Stimulated activated CD4-positive, alpha-beta T cell treated with anti-CD3 and anti-CD28 coated beads, Interleukin-12 subunit alpha, Interleukin-12 subunit beta, amount 100 ng/mL, for 24 hours (primary cell): ENCODE measurements at places on chromosomes 16 and 17.

DNA sequence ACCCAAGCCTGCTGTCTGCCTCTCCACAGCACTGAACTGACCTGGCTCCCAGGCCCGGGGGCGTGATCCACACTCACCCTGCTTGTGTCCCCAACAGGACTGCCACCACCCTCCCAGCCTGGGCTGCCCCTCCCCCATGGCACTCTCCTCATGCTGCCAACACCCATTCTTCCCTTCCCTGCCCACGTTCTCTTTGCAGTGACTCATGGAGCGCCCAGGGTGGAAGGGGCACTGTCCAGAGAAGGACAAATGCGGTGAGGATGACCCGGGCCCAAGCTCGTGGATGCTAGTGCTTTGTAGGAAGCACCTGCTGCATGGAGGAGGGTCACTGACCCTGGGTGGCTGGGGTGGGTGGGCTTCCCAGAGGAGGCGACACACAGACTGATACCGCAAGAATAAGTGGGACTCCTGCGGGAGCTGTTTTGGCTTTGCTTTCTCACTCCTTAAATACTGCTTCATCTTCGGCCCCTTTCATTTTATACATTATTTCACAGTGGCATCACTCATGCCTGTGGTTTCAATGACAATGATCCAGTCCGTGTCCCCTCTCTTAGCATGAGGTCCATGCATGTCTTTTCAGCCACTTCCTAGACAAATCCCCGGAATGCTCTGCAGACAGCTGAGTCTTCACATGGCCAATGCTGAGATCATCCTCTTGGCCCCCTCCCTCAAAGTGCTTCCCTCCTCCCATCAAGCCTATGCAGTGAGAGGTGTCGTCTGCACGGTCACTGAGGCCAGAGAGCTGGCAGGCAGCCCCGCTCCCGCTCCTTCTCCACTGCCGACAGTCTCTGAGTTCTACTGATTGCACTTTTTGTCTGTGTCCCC lies 17.6 kb downstream of the CDK5R1 start:
- DNase-seq = no peak

GRCh38 chr17:73343168-73343634 lies 31.4 kb upstream of the CDC42EP4 start:
- DNase-seq = no peak

GRCh38 chr17:69466451-69466850 lies 52.0 kb downstream of the MAP2K6 start:
- no peak for DNase-seq

- no peak for DNase-seq
Observed at GRCh38 chr16:85601272-85601639, 11.9 kb upstream of the GSE1 start.

DNA sequence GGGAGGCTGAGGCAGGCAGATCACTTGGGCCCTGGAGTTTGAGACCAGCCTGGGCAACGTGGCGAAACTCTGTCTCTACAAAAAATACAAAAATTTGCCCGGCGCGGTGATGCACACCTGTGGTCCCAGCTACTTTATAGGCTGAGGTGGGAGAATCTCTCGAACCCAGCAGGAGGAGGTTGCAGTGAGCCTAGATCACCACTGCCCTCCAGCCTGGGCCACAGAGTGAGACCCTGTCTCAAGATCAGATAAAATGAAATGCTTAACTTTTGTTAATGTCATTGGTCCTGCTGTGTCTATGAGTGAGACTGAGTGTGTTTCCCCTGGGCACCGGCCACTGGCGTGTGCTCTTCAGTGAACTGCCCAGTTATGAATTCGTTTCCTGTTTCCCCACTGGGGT lies 10.5 kb downstream of the FAM234A start:
- DNase-seq = no peak

DNA sequence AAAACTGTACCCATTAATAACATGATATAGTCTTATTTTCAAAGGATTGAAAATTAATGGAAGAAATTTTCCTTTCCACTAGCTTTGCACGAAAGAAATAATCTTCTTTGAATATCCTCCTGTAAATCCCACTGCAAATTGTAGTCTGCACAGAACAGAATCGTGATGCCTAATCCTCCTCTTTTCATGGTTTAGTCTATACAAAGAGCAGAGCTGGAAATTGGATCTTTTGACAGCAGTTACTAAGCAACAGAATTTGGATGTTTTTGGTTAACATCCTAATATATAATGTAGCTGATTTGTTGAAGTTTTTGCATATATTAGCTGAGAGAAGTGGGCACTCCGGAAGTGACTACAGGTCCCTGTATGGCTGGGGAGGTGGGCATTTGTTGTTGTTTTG lies 98.6 kb downstream of the WNT3 start:
- no peak for DNase-seq

DNA sequence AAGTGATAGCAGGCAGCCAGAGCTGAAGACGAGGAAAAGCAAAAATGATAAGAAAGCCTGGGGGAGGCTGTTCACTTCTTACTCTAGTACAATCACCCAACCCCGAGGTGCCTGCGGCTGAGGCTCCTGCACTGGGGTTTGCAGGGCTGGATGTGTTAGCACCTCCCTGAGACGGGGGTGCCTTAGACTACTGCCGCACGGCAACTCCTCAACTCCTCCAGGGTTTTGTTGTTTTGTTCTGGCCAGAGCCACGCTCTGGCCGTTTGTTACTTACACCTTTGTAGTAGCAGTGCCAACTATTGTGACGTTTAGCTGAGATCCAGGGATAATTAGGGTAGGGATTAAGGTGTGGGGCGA lies 51.5 kb downstream of the LDHD start:
- no peak for DNase-seq
